Jurkat, Clone E6-1 (cell line): ENCODE measurements at places on chromosomes 4 and X.

DNA sequence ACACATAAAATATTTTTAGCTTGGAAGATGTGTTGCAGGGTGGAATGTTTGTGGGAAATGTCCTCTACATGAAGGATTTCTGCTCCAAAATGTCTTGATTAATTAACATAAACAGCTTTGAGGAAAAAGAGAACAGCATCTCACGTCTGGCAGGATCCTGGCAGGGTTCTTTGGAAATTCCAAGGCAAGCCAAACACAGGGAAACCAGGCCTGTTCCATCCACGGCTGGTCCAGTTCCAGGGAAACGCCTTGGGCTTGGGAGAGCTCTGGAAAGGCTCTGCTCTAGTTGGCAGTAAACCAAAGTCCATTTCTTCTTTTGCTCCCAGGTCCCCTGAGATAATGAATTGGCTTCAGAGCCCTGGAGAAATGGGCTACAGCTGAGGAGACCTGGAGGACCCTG, 42.4 kb upstream of the GAB1 start:
- DNase-seq, result no peak

- no peak for DNase-seq
Measured at GRCh38 chr4:168199260-168199957, 107.1 kb downstream of the ANXA10 start.

GRCh38 chr4:121666091-121666679, 30.6 kb downstream of the ANXA5 start:
- no peak for DNase-seq

DNA sequence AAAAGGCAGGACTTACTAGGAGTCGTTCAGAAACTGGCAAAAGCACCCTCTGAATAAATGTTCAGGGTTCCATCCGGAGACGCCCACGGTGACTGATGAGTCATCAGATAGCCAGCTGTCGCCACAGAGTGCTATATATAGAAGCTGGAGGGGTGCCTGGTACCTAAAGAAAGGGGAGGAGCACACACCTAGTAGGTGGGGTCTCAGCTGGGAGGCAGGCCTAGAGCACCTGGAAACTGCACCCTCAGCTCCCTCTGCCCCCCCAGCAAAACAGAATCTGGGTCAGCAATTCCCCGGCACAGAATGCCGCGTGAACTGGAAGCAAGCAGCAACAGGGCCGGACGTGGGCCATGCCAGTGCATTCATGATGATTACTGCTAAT, 242.0 kb downstream of the BCOR start:
- peak; percentile 66 for DNase-seq

DNA sequence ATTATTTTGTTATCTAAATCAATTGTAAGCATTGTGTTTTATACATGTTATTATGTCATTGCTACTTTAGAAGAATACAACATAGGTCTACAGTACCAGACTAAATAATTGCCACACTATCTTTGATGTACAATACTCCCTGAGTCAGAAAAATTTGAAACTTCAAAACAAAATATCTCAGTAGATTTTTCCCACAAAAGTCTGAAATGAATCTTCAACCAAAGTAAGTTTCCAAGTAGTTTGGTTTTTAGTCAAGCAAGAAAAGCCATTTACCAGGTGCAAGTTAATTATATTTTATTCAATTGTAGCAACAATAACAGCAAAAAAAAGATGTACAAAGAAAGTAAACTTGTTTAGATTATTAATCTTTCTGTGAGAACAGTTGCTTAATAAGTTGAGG, 11.4 kb upstream of the PARM1 start:
- no peak for DNase-seq

GRCh38 chr4:183402771-183403170, 41.7 kb upstream of the CDKN2AIP start:
- no peak for DNase-seq

- DNase-seq, result no peak
Measured at GRCh38 chr4:184347251-184348239, 126.8 kb downstream of the IRF2 start.

DNA sequence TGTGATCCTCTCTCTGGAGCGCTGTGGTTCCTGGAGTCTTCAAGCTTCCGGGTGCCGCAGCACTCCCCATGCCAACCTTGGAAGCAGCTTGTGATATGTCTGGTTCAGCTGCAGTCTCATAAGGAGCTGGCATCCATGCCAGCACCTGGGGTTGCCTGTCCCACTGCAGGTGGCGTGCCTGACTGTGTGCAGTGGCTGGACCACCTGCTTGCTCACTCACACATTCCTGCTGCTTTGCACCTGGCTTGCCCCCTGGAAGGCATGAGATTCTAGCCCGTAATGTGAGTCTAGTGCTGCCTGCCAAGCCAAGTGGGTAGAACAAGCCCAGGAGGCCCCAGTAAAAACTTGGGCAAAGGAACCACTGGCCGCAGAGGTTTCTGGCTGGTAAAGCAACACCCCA, 687.2 kb upstream of the AADAT start:
- DNase-seq, result no peak

DNA sequence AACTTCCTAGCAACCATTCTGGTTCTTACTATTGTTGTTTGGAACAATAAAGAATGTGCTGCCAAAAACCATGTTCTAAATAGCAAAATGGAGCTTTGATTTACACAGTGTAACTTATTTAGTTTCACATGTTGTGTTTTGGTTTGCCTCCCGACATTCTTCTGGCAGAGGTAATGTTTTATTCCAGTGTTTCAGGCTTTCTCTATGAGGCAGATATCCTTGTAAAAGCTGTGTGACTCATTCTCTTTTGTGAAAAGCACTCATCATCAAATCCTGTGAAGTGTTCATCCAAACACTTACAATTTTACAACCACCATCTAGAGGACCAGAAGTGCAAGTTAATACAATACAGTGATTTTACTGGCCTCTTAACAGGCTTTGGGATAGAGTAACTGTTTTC, 219.0 kb upstream of the GIMD1 start:
- DNase-seq, result no peak

- DNase-seq, result no peak
Measured at GRCh38 chr4:8671712-8672290, 79.2 kb downstream of the CPZ start.

DNA sequence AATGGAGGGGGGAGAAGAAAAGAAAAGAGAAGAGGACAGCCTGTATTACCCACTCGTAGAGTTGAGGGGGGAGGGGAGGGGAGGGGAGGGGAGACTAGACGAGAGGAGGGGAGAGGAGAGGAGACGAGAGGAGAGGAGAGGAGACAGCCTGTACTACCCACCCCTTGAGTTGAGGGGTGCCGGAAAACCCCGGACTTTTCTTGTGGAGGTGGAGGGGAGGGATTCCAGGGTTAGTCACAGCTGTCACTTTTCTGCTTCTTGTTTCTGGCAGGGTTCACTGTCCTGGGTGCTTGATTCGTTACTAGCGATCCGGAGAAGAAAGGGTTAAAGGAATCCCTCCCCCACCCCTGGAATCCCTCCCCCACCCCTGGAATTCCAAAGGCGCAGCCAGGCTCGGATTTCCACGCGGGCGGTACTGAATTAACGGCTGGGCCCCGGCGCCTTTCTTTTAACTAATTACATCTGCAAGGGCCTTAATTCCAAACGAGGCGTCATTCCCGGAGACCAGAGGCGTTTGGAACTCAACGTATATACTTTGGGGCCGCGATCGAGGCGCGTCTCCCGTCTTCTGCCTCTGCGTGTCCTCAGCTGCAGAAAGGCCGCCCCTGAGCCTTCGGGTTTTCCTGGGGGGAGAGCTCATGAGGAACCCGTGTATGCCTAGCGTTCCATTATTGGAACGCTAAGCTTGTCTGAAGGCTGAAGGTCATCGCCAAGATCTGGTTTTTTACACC, 20.1 kb upstream of the CSF2RA start:
- DNase-seq, result no peak

GRCh38 chr4:40409835-40410234, 74.7 kb downstream of the CHRNA9 start:
- no peak for DNase-seq

DNA sequence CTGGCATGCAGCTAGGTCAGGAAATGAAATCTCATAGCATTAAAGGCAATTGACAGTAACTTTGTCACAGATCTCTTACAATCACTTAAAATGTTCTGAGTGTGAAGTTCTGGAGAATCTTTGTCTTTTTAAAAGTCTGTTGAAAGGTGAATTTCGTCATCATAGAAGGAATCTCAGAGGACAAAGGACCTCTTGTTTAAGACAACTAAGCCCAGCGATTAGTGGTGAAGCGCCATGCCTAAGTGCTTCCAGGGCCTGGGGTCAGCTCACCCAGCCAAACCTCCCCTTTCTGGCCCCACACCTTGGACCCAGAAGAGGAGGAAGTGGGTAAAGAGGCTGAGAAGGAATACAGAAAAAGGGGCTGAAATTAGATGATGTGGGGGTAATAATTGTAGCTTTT, 8.5 kb downstream of the FRMD7 start:
- no peak for DNase-seq

DNA sequence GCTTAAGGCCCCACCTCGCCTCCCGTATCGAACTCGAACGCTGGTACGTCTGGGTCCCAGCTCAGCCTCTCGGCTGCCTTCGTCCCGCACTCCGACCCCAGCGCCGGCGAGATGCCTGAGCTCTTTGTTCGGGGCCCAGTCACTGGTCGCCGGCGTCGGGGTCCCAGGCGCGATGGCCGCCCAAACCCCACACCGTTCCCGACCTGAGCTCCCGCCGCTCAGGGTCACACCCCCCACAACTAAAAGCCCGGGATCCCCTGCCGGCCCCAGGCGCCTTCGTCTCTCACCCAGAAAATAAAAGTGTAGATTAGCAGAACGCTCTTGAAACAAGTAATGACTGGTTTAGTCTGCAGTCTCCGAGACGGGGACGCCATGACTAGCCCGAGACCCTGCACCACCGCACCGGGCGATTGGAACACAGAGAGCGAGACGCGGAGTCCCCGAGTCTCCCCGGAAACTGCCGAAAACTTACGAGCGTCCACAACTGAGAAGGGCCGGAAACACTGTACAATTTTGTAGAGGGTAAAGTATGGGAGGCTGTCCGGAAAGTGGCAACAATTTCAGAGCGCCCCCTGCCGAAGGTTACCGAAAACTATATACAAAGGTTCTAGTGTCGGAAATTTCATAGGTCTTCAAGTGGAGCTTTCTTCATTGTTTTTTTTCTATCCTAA, at the start of gene TSPAN6:
TSS of gene TSPAN6 (minus strand) at position 486 of the 671 bp plus-strand sequence. CDS start at position 374, 112 bp downstream.
- DNase-seq, result no peak

GRCh38 chr4:159227984-159228383, 125.1 kb downstream of the RAPGEF2 start:
- DNase-seq, result no peak

- no peak for DNase-seq
Measured at GRCh38 chrX:154018518-154019060, 1.1 kb downstream of the IRAK1 start.

GRCh38 chrX:140507223-140507981, 2.5 kb upstream of the SOX3 start:
- DNase-seq, result no peak

DNA sequence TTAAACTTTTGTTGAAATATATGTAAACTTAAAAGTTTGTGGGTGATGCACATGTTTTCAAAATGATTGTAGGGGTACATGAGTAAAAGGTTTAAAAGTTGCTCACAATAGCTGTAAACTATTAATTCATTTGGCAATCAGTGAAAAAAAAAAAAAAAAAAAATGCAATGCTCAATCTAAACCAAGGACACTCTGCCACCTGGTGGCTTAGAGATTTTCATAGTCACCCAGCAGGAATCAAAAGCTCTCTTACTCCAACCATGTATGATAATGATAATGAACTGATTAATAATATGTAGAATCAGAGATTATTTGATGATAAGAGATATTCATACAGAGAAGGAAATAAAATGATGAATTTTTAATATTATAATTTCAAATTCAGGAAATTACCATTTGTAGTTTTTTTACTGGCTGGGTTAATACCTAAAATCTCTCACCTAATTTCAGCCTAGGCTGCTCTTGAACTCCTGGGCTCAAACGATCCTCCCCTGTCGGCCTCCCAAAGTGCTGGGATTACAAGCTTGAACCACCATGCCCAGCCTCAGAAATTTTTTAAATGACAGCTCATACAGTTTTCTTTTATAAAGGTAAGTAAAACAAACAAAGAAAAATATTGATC, 46.9 kb upstream of the SLC25A4 start:
- peak; percentile 35 for DNase-seq

DNA sequence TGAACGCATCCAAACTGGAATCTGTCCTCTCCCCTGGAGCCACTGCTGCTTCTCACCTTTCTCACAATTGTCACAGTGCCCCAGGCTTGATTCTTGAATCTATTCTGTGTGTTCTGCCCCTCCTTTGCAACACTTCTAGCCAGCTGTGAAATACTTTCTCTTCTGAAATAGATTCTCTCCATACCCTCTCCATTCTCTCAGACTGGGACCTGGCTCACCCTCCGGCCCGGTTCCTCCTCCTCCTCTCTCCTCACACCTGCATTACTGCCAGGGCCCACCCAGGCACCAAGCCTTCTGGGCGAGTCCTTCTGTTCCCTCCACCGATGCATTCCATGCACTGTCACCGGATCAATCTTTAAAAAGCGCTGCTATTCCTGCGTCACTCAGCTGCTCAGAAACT, 336.1 kb downstream of the UNC5C start:
- DNase-seq, result no peak

DNA sequence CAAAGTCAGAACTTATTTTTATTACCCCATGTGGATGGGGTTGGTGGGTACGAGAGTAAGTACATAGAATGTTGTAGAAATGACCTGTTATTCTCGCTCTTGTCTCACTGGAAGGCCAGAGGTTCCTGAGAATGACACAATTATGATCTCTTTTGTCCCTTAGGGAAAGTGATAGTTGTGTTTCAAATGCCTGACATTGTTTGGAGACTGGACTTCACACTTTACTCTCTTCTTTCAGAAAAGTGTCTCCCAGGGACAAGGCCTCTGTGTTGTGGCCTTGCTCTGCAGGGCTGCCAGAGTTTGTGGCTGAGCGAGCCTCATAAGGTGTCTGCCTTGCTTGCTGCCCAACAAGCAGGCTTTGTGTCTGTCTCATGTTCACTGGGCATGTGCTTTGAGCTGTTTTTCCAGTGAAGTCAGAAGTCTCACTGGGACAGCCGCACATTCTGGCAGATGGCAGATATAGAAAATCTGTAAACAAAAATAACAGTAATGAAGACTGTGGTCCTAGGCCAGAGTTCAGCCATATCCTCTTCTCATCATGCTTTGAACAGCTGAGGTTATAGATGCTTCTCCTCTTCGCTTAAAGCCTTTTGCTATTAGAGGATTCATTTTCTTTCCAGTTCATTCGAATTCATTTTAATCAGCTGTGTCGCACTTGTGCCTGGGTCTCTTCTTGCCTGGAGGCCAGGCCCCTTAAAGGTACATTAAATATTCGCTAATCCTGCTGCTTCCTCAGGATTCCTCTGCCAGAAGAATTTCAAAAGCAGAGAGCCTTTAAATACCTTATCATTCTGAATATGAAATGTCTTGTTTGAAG, 14.4 kb downstream of the PPEF1 start:
- no peak for DNase-seq

- DNase-seq, result peak; percentile 20
Measured at GRCh38 chr4:177555007-177555574, 112.9 kb upstream of the AGA start.

DNA sequence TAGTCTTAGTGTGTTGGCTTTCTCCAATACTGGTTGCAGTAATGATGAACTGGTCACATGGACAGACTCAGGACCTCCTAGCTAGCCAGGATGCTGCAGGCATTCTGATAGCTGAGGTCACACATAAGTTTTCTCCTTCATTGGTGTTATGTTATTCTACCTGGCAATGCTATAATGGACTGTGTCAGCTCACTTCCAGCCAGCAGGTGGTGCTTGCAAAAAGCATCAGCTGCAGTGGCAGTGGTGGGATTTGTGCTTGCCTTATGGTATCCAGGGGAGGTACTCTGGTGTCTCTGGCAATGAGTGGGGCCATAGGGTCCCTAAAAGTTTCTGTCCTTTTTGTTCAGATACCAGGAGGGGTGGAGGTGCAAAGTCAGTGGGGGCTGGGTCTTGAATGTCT, 33.6 kb downstream of the ZNF330 start:
- DNase-seq, result peak; percentile 4
